ENCODE measurements at places on chromosomes 16 and 17.

GRCh38 chr17:80891397-80892018, 100.1 kb upstream of the CHMP6 start:
- no peak for DNase-seq

DNA sequence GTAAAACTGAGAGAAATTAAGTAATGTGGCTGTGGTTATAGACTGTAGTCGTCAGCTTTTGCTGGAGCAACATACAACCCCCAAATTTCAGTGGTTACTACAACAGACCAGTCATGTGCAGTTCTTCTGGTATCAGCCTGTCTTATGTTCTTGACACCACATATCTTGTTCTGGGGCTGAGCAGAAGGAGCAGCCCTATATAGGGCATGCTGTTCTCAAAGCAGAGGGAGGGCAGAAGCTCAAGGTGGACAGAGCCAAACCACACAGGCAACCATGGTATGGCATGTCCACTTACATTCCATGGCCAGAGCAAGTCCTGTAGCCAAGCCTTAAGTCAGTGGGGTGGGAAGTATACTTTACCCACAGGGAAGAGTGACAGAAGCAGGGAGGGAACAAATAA, 7.7 kb downstream of the PRKAR1A start:
- DNase-seq, result no peak

DNA sequence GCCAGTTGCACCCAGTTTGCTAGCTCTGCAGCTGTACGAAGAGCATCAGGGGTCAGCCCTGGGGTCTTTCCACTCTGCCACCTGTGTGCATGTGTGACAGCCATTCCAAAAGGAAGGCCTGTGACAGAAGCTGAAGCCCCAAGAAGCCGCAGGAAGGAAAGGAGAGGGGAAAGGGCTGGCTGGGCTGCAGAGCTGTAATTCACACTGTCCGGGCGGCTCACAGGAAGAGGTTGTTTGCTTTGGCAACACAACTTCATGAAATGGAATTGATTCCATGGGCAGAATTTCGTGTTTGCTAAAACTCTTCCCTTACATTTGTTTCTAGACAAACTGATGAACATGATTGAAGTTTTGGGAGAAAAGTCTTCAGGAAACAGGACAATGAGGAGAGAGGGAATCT, 14.8 kb downstream of the TMEM204 start:
- DNase-seq, result no peak

- DNase-seq, result no peak
Measured at GRCh38 chr16:14304891-14305460, 233.9 kb downstream of the MRTFB start.

DNA sequence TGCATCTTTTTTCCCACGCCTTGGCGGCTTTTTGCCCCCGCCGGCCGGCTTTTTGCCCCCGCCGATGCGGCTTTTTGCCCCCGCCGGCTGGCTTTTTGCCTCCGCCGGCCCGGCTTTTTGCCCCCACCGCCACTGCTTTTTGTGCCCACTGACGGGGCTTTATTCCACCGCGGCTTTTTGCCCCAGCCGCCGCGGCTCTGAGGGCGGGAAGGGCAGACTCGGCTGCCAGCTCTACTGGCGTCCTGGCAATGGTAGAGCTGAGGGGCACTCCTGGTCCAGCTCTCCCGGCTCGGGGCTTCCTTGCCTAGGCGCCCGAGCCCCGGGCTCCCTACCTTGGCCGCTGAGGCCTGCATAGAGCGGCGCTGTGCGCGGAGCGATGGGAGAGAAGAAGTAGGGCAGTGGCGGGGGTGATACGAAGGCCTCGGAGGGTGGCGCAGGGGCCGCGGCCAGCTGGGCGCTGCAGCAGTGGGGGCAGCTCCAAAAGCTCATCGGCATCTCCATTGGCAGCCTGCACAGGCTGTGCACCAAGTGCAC, 591.4 kb downstream of the TP53TG3F start:
- no peak for DNase-seq

DNA sequence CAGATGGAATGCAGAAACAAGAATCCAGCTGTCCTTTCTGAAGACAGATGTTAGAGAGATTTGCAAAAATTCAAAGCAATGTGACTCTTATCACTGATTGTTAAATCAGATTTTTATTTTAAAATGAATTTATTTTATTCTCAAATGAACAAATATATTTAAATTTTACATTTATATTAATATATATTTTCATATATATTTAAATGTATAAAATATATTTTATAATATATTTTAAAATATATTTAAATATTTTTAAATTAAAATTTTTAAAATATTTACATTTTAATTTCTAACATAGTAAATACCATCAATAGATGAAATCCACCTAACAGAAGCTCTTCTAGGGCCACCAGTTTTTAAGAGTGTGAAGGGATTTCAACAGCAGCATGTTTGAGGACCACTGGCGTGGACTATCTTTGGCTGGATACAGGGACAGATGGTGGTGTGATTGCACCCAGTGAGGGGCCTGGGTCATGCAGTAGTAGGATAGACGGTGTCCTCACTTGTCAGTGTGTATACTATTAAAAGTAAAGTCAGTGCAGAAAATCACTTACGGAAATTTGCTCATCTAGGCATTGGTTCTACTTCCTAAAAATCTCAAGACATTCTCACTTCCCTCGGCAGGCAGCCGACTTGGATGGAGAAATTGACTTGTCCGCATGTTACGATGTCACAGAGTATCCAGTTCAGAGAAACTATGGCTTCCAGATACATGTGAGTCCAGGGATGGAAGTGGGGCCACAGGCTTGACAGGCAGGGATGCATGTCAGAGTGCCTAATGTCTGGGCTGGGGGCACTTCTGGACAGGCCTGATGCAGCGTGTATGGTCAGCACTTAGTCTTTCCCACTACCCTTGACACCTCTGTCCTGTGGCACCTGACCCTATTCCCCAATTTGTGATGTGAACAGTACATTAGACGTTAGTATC, 56.3 kb downstream of the PLD6 start:
- no peak for DNase-seq

- peak; percentile 58 for DNase-seq
Measured at GRCh38 chr16:56422896-56423441, 2.4 kb downstream of the AMFR start.

DNA sequence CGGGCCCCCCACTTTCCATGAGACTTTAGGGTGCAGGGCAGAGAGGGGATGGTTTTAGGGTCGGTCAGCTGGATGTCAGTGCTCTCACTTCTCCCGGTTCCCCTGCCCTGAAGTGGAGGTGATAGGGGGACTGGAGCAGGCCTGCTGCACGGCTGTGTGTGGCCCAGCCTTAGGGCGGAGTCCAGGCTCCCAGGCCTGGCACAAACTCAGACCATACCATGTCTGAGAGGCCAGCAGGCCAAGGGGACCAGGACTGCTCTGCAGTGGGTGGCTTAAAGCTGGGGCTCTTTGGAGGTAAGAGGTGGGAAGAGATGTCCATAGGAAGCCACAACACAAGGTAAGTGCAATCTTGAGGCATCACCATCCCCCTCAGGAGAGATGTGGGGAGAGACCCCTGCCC, 8.3 kb downstream of the TFAP4 start:
- no peak for DNase-seq

DNA sequence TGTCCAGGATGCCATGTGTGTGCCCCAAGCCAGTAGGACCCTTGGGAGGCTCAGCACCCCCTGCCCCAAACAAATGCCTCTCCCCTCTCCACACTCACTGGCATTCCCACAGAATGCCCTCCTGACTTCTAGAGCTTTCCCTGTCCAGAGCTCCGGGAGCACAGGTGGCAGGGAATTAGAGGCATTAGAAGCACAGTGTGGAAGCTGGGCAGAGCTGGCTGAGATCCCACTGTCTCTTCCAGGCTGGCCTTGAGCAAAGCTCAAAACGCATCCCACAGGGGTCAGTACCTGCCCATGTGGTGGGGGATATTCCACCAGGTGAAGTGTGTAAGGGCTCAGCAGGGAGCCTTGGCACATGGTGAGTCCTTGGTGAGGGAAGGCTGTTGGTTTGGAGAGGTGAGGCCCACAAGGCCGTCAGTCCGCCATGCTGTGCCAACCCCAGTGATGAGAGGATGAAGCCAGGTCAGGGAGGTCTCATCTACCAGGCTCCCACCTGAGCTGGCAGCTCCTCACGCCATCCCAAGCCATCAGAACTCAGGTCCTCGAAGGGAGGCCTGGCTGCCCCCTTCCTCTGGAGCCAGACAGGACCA, 18.1 kb downstream of the ENDOV start:
- DNase-seq, result no peak

DNA sequence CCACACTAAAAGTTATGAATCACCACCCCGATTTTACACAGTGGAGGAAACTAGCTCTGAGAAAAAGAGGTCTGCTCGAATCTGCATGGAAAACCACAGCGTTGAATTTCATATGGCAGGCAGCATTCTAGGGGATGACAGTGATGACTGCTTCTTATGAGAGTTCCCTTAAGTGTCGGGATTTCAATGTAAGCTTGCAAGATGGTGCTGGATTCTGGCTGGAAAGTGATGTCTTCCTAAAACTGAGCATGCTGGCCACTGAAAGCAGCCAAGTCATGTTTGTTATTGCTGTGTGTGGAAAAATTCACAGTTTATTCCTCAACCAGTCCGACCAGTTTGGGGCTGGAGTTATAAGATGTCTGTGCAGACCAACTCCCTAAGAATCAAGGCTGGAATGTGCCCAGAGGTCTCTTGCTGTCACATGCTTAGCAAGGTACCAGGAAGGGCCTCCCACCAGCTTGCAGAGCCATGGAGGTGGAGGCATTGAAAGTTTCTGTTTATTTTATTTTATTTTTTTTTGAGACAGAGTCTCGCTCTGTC, 37.2 kb upstream of the GAN start:
- DNase-seq, result no peak

Data from HAP-1 (cell line).